ENCODE measurements at places on chromosomes 1 and 21.

GRCh38 chr1:100794748-100795645 lies 75.5 kb downstream of the VCAM1 start:
- DNase-seq: no peak

GRCh38 chr21:36688324-36688723 lies 10.6 kb upstream of the SIM2 start:
- no peak for DNase-seq

GRCh38 chr1:154954541-154954940 lies 1.4 kb downstream of the PBXIP1 start:
- no peak for DNase-seq

- DNase-seq: no peak
These were observed 71.4 kb downstream of the FNBP1L start for GRCh38 chr1:93519199-93519829.

All from stimulated activated CD4-positive, alpha-beta T cell treated with anti-CD3 and anti-CD28 coated beads, Interleukin-2, amount 100 ng/mL, for 48 hours (primary cell).